ENCODE measurements at places on chromosomes 3 and 15.

DNA sequence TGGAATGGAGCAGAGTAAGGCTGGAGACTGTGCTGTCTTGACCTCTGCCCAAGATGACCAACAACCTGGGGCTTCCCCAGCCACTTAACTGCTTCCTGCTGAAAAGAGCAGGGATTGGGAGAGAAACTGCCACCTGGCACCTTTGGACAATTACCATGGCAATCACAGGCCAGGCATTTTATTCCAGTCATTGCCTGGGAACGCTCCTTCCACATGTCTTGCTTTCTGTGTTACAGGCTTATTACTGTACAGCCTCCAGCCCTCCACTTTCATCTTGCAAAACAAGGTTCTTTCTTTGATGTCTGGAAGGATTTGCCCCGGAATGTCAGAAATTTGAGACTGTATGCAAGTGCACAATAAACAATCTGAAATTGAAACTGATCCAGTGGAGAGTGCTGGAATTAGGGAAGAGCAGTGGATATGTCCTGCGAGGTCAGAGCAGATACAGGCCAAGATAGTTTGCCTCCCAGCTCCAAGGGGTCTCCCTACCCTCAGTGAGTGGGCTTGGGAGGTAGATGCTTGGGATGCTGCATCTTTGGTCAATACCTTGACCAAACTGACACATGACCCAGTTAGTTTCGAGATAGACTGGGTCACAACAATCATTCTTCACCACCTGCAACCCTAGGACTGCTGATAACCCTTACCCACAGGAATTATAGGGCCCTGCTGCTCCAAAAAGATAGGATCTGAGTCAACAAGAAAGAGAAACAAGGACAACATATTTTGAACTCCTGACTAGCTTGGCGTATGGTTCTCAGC lies 2.7 kb downstream of the PPP1R14D start:
- DNase-seq, result no peak

DNA sequence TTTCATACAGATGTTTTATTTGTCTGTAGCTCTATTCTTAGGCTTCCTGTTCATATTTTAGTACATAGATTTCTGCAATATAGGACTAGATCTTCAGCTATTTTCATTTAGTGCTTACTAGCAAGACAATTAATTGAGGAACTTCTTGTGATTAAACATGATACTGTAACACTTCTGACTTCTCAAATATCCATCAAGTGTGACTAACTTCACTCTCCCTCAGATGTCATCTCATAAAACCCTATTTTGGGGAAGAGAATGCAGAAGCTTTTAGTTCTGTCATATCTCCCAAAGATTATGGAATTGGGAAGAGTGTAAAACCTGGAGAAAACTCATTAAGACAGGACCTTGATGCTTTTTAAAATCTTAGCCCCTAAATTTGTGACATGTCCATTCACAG lies 28.6 kb upstream of the GOLIM4 start:
- no peak for DNase-seq

- DNase-seq, result no peak
Measured at GRCh38 chr15:53114960-53115359, 324.8 kb upstream of the ONECUT1 start.

GRCh38 chr3:154242766-154243165 lies 81.5 kb downstream of the DHX36 start:
- no peak for DNase-seq

Data from activated CD4-positive, alpha-beta T cell treated with anti-CD3 and anti-CD28 coated beads, Interleukin-2, amount 50 U/mL, for 1 hour (primary cell).